ENCODE measurements at places on chromosomes 3 and 15. TPM values are rescaled to one million over a fixed set of nuclear protein-coding genes. Genes with fewer than 3 reads are reported as not detected.

SPG11 gene
- 41.7 TPM for polyA plus RNA-seq

MGLL gene
- 8.6 TPM for polyA plus RNA-seq

TFRC gene
- polyA plus RNA-seq: 34.9 TPM

ZNF80 gene
- polyA plus RNA-seq: not detected

UROC1 gene
- not detected for polyA plus RNA-seq

CSTA gene
- not detected for polyA plus RNA-seq

SLC41A3 gene
- 18.1 TPM for polyA plus RNA-seq

FETUB gene
- polyA plus RNA-seq: not detected

NUP210 gene
- 72.2 TPM for polyA plus RNA-seq

STT3B gene
- 52.8 TPM for polyA plus RNA-seq

NOX5 gene
- not detected for polyA plus RNA-seq

ZNF620 gene
- polyA plus RNA-seq: 3.1 TPM

GABRR3 gene
- polyA plus RNA-seq: not detected

CASR gene
- not detected for polyA plus RNA-seq

ETV5 gene
- polyA plus RNA-seq: 0.36 TPM

PML gene
- polyA plus RNA-seq: 43.4 TPM

TGM4 gene
- polyA plus RNA-seq: 0.06 TPM

HYAL1 gene
- 0.14 TPM for polyA plus RNA-seq

CPB1 gene
- polyA plus RNA-seq: not detected

UNC13C gene
- 0.16 TPM for polyA plus RNA-seq

CLSTN2 gene
- not detected for polyA plus RNA-seq

ITGB5 gene
- polyA plus RNA-seq: 0.69 TPM

INKA1 gene
- polyA plus RNA-seq: 35.5 TPM

ZNF654 gene
- polyA plus RNA-seq: 9.7 TPM

VIPR1 gene
- polyA plus RNA-seq: 3.1 TPM

VEPH1 gene
- polyA plus RNA-seq: not detected

CRTC3 gene
- polyA plus RNA-seq: 25.9 TPM

NGRN gene
- polyA plus RNA-seq: 63.4 TPM

SMCO1 gene
- polyA plus RNA-seq: not detected

NR1I2 gene
- polyA plus RNA-seq: 0.58 TPM

PRSS50 gene
- not detected for polyA plus RNA-seq

RPL29 gene
- 1,567 TPM for polyA plus RNA-seq

LXN gene
- 9.0 TPM for polyA plus RNA-seq

LARP6 gene
- not detected for polyA plus RNA-seq

BCL2A1 gene
- 75.8 TPM for polyA plus RNA-seq

SLC35G2 gene
- 0.31 TPM for polyA plus RNA-seq

SLC28A1 gene
- not detected for polyA plus RNA-seq

RAB6B gene
- 0.36 TPM for polyA plus RNA-seq

SAXO2 gene
- polyA plus RNA-seq: 4.2 TPM

TMEM207 gene
- not detected for polyA plus RNA-seq

MYLK gene
- 2.4 TPM for polyA plus RNA-seq
